GM12865 (cell line): ENCODE measurements at places on chromosomes 3 and 15.

DNA sequence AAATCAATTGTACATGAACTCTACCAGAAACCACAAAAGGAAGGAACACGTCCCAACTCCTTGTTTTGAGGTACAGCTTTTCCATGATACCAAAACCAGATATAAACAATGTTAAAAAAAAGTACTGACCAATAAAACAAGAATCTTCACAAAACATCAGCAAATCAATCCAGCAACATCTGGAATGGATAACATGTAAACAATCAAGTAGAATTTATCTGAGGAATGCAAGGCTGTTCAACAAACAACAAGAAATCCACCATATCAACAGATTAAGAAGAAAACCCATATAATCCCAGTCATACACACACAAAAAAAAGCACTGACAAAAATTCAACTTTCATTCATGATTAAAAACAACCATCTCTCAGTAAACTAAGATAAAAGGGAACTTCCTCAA, 26.7 kb downstream of the TJP1 start:
- no peak for DNase-seq

DNA sequence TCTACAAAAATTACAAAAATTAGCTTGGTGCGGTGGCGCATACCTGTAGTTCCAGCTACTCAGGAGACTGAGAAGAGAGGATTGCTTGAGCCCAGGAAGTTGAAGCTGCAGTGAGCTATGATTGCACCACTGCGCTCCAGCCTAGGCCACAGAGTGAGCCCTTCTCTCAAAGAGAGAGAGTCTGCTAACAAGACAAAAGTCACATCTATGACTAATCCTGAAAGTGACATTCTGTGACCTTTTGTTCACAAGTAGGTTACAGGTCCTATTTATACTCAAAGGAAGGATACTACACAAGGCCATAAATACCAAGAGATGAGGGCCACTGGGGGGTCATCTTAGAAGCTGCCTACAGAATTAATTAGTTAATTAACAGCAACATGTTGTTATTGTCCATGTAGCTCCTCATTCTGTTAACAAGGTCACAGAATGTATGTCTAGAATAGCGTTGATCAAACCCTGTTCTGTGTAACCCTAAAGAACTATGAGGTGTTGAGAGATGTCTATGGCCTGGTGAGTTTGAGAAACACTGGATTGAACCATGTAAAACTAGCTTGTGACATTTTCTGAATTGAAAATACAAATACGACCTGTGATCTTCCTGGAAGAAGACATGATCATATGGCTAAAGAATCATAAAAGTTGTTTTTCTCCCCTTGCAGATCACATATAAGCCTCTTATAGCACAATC, 97.0 kb downstream of the SAMMSON start:
- DNase-seq: peak; percentile 90

DNA sequence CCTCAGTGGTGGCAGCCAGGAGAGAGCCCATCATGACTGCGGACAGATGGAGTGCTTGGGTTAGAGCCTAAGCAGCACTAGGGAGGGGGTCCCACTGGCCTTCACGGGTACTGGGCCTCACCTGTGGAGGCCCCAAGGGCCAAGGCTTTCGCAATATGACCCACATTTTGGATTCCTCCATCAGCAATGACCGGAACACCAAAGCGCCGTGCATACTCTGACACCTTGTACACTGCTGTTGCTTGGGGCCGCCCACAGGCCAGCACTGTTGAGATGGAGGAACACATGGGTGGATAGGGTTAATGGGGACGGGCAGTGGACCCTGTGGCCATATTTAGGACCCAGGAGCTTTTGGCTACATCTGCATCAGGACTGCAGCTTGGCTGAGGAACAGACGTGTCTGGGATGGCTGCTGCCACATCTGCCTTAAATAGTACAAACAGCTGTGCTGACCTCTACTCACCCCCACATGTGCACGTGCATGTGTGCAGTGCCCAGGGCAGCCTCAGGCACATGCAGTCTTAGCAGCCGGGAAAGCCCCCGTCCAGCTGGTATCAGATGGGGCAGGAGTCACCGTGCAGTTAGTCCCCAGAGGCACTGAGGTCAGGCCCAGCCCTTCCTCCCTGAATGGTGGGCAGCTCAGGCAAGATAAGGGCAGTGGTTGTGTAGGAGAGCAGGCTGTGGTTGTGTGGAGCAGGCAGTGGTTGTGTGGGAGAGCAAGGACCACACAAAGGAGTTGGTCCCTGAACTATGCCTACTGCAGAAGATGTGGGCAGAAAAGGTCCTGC, 3.3 kb downstream of the NDUFAF3 start:
- peak; percentile 75 for DNase-seq

DNA sequence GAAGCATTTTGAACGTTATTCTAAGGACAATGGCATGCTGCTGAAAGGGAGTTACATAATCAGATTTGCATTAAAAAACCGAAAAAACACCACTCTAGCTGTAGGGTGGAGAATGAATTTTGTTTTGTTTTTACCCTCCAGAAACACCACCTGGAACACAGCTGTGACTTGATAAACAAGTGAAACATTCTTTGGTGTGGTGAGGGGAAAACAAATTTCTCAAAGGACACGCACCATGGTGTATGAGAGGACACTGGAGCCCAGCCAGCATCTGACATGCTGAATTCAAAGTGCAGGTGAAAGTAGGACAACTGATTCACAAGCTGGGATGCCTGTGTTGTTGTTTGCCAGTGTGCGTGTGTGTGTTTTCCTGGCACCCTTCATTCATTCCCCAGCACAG, 554.5 kb upstream of the TBL1XR1 start:
- DNase-seq: peak; percentile 79

DNA sequence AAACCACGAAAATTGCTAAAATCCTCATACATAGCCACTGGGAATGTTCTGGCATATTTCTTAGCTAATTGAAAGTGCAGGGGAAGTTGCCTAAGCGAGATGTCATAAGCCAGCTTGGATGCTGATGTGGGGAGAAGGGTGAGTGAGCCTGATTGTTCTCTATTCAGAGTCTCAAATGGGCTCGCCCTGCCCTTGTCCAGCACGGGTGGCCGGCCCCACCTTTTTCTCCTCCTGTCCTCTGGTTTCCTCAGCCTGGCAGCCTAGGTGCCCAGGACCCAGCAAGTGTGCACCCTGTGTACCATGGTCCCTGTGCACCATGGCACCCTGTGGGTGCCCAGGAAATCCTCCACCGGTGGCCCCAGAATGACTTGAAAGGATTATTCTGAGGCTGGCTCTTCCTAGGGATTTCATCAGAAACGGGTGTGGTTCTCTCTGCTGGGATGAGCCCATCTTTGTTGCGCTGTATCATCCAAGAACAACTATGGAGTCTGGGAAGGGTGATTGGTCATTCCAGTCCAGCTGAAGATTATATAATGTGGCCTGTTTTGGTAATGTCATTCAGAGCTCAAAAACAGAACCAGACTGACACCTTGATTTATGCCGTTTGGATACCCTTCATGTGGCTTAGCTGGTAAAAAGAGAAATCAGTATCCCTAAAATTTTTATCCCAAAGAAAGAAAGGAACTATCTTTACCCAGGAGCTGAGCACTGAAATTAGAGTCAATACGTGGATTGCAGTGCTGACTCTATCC, 150.8 kb upstream of the BHLHE40 start:
- DNase-seq: no peak

DNA sequence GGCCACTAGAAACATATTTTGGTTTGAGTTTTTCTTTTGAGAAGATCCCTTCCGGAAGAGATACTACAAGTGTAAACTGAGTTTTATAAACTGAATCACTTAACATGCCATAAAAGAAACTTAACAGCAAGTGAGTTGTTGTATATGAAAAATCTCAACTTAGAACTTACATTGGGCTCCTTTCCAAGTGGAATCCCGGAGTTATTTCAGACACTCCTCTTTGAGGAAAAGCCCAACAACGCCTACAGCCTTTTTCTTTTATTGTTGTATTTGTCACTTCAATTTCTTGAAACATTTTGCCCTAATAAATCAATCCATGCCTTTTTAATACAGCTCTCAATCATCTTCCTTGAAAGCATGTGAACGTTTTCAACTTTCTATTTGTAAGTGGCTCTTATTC, 137.3 kb downstream of the FEZF2 start:
- DNase-seq: no peak

- DNase-seq: no peak
These were observed 391.4 kb upstream of the FRG2C start for GRCh38 chr3:75272691-75273090.

DNA sequence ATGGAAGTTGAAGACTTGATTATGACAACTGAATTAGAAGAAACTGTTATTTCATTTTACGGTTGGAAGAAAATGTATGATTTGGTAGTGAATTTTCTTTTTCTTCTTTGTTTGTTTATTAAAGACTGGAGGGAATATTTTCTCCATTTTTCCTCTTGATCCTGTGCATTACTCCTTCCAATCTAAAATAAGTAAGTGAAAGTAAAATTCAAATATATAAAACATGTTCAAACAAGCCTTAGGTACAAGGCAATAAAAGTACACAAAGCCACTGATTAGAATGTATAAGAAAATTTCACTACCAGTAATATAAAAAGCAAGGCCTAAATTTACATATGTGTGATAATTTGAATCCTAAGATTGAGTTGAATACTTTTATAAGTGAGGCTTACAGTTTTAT, 181.2 kb upstream of the MME start:
- DNase-seq: no peak

DNA sequence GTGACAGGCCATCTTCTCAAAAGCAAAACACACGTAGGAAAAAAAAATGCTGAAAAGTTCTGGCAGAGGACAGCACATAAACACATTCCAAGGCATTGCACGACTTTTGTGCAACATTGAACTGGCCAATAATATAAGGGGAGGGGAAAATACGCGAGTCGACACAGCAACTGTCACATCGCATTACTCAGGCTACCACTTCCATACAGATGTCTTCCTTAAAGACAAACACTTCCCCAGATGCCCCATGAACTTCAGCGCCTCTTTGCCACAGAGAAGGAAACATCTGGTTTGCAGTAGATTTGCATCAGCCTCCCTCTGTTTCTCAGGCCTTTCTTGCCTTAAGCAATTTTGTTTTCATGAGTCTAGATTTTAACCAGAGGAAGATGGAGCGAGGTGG, 144.4 kb upstream of the IGF1R start:
- no peak for DNase-seq

DNA sequence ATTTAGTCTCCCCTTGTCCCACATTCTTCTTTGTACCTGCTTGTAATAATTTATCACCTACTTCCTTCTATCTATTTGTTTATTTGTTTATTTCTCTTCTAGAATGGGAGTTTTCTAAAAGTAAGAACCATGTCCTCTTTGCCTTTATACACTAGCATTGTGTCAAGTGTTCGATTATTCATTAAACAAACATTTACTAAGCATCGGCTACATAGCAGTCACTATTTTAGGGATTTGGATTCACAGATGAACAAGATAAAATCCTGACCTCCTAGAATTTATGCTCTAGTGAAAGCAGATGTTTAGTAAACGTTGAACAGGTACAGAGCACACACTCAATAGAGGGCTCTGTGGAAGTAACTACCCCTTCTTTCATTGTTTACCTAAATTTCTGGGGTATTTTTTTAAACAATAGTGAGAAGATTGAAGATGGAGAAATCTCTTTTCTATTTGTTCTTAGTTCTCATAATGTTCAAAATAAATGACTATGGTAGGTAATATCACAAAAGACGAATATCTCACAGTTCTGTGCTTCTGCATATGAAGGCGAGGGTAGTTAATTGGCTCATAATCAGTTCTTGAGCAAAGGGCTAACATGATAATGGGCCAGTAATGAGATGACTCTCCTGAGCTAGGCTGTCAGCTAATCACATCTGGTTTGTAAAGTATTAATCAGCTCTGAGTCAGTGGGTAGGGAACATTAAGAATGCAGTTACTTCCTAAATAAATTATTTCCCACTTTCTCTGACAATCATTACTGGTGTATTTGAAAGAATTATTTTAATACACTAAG, 111.9 kb downstream of the SLC9A9 start:
- no peak for DNase-seq

GRCh38 chr15:96896766-96897165, 566.3 kb downstream of the NR2F2 start:
- DNase-seq: no peak

GRCh38 chr3:46276497-46277099, 34.3 kb downstream of the CCR3 start:
- peak; percentile 82 for DNase-seq

DNA sequence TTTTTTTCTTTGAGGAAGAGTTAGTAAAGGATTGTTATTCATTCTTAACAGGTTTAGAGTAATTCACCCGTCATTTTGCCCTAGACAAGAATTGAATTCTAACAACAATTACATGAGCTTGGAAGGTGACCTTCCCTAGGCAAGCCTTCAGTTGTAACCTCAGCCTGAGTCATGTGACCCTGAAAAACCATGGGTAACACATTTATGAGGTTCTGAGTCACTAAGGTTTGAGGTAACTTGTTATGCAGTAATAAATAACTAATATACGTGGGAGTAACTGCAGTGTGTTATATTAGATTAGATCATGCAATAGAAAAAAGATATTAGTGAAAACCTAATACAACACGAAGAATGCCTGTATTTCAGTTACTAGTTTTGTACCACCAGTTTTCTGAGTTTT, 237.6 kb upstream of the NDN start:
- no peak for DNase-seq

- DNase-seq: no peak
These were observed 37.0 kb downstream of the ATP8B4 start for GRCh38 chr15:50082066-50082465.

- no peak for DNase-seq
These were observed 300.2 kb downstream of the OTOL1 start for GRCh38 chr3:161796780-161797179.

- DNase-seq: peak; percentile 61
These were observed 30.6 kb upstream of the SLC6A6 start for GRCh38 chr3:14371573-14372474.

DNA sequence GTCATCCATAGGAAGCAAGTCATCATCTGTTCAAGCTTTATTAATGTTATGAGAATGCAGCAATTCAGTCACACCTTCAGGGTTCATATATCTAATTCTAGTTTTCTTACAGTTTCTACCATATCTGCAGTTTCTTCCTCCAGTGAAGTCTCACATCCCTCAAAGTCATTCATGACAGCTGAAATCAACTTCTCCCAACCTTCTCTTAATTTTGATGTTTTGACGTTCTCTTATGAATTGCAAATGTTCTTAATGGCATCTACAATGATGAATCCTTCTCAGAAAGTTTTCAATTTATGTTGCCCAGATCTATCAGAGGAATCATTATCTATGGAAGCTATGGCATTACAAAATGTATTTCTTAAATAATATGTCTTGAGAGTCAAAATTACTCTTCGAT, 210.4 kb upstream of the ZBTB20 start:
- DNase-seq: no peak

- no peak for DNase-seq
These were observed 24.6 kb downstream of the CCR4 start for GRCh38 chr3:32975891-32976595.

- DNase-seq: no peak
These were observed 28.0 kb upstream of the ATP10A start for GRCh38 chr15:25891081-25891480.

- DNase-seq: no peak
These were observed 210.8 kb upstream of the NR2F2 start for GRCh38 chr15:96119734-96120133.

DNA sequence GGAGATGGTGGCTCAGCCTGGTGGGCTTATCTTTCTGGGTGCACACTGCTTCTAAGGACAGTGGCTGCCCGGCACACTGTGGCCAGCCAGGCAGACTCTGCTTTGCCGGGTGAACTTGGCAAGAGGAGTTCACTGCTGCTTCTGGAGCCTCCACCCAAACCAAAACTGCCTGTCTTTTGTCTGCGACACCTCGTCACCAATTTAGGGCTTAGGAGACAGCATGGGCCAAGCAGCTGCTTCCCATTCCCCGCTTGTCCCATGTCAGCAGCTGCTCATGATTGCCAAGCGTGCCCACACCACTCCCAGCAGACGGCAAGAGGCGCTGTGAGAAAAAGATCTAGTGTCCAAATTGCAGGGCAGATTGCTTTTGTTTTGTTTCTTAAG, 57.3 kb downstream of the LSM3 start:
- no peak for DNase-seq
